Activated CD4-positive, alpha-beta memory T cell treated with anti-CD3 and anti-CD28 coated beads, Interleukin-2, amount 10 ng/mL, durations not matched to agents 7 days and 5 days (primary cell): ENCODE measurements at places on chromosomes 2 and 18.

- peak; percentile 93 for DNase-seq
These were observed at the start of gene ZNF513 for GRCh38 chr2:27380626-27381545. TSS of gene ZNF513 (minus strand) at chr2:27380734. CDS start at chr2:27380526, 208 bp downstream.

- no peak for DNase-seq
These were observed 58.4 kb downstream of the ALPK2 start for GRCh38 chr18:58570360-58571064.

DNA sequence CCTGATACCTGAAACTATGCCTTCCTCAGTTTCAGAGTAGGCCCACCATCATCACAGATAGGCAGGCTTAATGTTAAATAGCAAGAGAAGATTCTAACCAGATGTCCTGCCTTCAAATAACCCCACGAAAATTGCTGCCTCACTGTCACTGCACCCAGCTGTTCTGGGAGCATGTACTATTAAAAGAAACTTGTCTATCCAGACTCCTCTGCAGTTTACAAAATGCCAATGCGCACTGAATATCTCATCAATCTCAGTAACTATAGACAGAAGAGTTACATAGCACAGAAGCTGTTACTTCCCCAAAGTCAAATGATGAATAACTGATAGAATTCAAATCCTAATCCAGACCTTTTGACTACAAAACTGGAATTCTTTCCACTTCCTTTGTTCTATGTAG, 43.9 kb downstream of the WDR75 start:
- DNase-seq: no peak

GRCh38 chr2:165453561-165454094, 15.9 kb upstream of the CSRNP3 start:
- DNase-seq: no peak

DNA sequence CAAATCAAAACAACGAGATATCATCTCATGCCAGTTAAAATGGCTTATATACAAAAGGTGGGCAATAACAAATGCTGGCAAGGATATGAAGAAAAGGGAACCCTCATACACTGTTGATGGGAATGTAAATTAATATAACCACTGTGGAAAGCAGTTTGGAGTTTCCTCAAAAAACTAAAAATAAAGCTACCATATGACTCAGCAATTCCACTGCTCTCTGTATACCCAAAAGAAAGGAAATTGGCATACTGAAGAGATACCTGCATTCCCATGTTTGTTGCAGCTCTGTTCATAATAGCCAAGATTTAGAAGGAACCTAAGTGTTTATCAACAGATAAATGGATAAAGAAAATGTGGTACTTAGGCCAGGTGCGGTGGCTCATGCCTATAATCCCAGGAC, 124.8 kb downstream of the MSTN start:
- DNase-seq: no peak

GRCh38 chr2:189441709-189442074, 418 bp downstream of the WDR75 start:
- DNase-seq: no peak

GRCh38 chr2:7270011-7270431, 352.8 kb downstream of the RNF144A start:
- no peak for DNase-seq

- DNase-seq: no peak
These were observed 141.5 kb upstream of the FIGN start for GRCh38 chr2:163877316-163877715.

DNA sequence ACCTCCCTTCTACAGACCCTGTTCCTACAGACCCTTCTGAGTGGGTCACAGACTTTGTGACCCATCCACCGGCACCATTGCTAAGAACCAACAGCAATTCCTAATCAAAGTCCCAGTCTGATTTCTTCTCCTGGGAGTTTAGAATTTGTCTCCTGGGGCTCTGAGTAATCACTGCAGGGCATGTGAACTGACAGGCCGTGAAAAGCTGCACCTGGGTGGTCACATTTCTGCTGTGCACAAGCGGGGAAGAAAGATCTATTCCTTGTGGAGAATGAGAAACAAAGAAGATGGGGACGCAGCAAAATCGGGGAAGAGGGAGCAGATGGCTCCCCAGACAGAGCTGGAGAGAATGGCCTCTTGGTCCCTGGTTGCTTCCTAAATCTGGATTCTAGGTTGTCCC, 151.0 kb downstream of the ARL4C start:
- DNase-seq: no peak
